CD4-positive, alpha-beta T cell treated with Interleukin-10 for 1 hour (primary cell): ENCODE measurements at places on chromosomes 7 and 10.

GRCh38 chr10:25974897-25975459, 40.9 kb downstream of the MYO3A start:
- DNase-seq: no peak

DNA sequence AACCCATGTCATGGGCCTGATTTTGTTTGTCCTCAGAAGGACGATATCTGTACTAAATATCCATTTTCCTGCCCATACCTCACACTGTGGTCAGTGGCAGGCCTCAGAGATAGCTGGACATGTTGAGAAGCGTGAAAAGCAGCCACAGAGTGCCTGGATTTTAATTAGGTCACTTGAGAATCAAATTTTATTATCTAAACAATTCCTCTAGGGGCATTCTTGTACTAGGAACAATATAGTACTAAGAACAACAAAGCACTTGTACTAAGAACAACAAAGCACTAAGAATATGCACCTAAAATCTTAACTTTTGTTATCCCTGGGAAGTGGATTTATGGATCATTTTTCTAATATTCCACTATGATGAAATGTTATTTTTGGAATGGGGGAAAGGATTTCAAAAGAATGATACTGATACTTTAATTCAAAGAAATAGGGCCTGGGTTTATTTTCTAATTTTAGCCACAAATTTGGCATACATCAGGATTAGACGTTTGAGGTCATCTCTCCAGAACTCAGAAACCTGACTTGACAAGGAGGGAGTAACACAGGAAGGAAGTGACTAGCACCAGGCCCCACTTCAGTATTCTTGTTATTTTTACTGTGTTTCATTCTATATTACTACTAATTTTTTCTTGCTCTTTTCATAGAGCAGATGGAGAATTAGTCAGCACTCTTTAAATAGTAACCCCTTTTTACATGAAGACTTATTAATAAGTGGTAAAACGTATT, 112.2 kb downstream of the EXOC4 start:
- DNase-seq: peak; percentile 6

GRCh38 chr10:94133239-94133638, 139.5 kb downstream of the PLCE1 start:
- no peak for DNase-seq

DNA sequence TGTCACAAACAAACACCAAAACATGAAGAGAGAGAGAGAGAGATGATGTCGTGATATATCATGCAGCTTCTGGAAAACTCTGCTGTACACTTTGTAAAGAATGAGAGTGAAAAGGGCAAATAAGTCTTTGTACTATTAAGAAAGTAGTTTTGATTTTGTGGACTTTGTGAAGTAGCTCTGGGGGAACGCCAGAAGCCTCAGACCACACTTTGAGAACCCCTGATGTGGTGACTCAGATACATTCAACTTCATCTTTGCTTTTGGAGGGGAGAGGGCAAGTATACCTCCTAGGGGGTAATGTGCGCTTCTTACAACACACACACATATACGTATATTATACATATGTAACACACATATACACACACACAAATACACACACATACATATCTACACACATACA, 84.3 kb downstream of the GALNT17 start:
- DNase-seq: no peak

DNA sequence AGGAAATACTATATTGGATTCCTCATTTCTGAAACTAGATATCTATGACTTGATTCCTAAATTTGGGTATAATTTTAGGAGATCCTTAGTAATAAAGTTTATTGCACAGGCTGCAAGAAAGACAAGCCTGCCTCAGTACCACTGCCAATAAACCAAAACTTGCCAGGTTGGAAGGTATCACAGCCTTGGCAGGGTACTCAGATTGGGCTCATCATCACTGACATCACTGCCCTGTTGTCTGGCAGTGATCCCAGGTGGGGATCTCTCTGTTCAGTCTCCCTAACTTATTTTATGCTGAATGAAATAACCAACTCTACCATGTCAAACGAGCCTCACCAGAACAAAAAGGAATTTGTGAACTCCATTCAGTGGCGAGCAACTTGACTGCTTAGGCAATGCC, 18.8 kb downstream of the FIGNL1 start:
- DNase-seq: no peak

GRCh38 chr10:124089859-124090258, 3.5 kb downstream of the CHST15 start:
- no peak for DNase-seq

GRCh38 chr7:56030340-56030739, 20.9 kb downstream of the PSPH start:
- DNase-seq: no peak

DNA sequence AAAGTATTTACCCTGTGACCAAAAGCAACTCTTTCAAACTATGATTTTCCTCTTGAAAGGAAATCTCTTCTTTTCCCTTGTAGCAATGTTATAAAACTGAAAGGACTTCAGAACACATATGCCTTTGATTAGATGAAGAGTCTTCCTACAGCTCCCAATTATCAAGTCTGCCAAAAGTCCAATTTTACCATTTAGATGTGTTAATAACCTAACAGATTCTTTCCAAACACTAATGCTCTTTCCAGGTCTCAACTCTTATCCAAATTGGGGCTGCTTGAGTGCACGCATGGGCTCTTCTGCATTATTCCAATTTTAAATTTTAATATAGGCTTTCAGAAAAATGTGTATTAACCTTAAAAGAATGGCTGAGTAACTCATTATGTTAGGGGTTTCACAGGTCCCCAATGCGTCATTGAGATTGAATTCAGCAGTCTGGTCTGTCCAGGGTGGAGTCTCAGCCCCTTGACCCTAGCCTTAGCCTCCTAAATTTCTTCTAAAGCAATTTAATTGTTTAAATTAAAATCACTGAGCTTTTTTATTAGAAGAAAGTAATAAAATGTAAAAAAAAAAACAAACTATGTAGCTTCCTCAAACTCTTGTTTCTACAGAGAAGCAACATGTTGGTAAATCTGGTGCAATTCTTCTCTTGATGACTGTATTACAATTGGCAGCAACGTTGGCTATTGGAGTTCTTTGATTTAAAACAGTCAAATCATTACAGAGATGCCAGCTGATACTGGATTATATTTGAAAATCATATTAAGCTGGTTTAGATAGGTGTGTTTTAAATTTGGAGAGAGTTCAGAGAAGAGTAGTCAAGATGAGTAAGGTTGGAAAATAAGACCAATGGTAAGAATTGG, 170.4 kb downstream of the DKK1 start:
- no peak for DNase-seq
